ENCODE measurements at places on chromosomes 11 and 22.

DNA sequence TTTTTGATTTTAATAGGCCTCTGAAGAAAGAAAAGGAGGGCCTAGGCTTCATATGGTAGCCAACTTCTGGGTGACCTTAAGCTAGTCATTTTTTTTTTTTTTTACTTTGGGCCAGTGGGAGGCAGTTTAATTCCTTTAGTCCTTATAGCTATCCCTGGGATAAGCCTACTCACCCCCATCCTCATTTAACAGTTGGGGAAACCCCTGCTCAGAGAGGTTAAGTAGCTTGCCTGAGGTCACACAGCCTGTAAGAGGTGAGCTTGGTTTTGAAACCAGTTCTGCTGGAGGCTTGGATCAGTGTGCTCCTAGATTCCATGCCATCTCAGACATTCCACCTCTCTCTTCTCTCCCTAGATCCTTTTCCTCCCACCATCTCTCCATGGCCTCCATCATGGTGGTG, 86.4 kb downstream of the MYO18B start:
- DNase-seq: no peak

DNA sequence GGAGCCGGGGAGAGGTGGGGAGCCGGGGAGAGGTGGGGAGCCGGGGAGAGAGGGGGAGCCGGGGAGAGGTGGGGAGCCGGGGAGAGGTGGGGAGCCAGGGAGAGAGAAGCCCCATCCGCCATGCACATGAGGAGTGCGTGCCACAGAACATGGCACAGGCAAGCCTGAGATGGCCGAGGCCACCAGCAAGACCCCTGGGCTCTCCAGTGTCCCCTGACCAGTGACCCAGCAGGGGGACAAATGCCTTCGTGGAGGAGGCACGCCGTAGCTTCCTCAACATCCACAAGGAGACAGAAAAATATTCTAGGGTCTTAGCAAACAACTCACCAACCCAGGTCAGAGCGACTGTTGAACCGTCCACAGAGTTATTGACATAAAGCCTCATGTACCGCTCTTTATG, 618.8 kb downstream of the TBC1D22A start:
- DNase-seq: no peak

DNA sequence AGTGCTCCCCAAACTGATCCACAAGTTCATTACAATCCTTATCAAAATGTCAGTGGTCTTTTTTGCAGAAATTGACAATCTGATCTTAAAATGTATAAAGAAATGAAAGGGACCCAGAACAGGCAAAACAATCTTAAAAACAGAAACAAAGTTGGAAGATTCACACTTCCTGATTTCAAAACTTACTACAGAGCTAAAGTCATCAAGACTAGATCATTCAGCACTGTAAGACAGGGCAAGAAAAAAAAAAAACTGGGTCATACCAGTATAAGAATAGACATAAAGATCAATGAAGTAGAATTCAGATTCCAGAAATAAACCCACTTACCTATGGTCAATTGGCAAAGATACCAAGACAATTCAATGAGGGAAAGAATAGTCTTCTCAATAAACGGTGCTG, 4.5 kb upstream of the STK33 start:
- no peak for DNase-seq

GRCh38 chr11:132022733-132023478, 652.5 kb downstream of the NTM start:
- no peak for DNase-seq

GRCh38 chr11:6856871-6857270, 6.0 kb upstream of the OR10A2 start:
- no peak for DNase-seq

DNA sequence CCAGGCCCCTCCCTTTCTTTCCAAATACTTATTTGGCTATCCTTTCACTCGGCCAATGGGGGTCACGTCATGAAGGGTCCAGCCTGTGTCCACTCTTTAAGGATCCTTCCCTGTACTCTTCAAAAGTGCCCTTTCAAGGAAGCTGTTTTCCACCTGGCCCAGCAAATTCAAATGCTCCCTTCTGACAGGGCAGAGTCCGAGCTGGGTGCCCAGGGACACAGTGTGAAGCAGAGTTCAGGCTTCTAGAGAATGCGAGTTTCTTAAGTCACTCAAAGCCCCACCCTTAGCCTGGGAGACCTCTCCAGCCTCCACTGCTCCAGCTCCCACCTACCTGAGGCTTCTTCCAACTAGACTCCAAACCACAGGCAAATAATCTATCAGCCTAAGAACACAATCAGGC, 5.5 kb upstream of the APOA1 start:
- no peak for DNase-seq

DNA sequence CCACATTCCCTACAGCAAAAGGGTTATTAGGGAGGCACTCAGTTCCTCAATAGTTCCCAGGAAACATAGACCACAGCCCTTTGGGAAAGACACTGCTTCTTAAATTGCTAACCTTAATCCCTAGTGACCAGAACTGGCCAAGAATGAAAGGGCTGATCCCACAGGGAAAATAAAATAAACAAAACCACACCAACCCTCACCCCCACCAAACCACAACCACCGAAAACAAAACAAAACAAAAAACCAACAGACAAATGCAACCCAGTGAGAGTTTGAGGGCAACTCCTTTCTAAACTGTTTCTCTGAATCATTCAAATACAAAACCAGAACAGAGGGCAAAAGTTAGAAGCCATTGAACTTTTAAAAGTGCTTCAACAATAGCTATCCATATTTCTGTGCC, 57.2 kb downstream of the NAV2 start:
- DNase-seq: no peak

- no peak for DNase-seq
These were observed 4.0 kb downstream of the CD5 start for GRCh38 chr11:61106296-61106695.

- DNase-seq: no peak
These were observed 58.5 kb downstream of the SLC22A9 start for GRCh38 chr11:63427971-63428508.

GRCh38 chr11:92297567-92298553, 73.2 kb downstream of the FAT3 start:
- DNase-seq: no peak

- no peak for DNase-seq
These were observed 3.4 kb downstream of the PLAAT3 start for GRCh38 chr11:63610604-63611394.

DNA sequence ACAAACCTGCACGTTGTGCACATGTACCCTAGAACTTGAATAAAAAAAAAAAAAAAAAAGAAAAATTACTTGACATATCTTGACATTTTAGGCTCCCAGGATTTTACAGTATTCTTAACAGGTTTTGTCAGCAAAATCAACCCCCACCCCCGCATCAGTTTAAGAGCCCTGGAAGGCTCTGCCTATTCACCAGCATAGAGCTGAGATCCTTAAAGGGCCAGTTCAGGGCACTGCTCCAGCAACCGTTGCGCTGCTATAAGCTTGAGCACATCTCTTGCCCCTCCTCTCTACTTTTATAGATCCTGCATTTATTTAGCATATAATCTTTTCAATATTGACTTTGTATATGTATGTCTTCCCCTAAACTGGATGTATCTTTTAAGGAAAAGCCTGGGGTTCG, 697 bp upstream of the PAFAH1B2 start:
- peak; percentile 13 for DNase-seq
